Activated naive CD8-positive, alpha-beta T cell treated with anti-CD3 and anti-CD28 coated beads, Interleukin-2, amount 50 U/mL, for 16 hours (primary cell): ENCODE measurements at places on chromosomes 11 and 22.

DNA sequence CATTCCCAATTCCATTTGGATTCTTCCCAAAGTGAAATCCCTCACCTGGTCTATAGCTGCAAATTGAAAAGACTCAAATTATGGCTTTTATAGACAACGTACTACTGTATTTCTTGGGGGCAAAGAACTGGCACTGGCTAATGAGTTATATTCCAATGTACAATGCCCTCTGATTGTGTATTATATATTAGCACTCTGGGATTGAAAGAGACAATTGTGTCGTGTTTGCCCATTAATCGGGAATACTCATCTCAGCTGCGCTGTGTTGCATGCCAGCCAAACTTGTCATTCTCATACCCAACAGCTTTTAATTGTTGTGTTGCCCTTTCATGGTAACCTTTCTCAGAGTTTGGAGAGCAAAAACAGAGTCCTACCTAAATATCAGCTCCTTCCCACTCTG is 55.0 kb upstream of the ZBTB44 start:
- no peak for DNase-seq

GRCh38 chr22:48750826-48751440 is 1076.7 kb downstream of the BRD1 start:
- no peak for DNase-seq

DNA sequence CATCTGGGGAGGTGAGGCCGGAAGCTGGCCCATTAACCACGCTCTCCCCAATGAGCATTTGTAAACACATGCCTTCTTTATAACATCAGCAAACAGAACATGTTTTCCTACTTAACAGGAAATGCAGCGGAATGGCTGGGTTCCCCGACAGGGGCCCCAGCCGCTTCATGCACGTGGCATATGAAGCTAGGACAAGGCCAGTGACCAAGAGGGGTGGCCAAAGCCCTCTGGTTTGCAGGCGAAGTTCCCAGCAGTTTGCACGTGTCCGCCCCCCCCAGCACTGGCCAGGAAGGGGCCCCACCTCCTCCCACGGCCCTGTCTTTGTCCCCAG is 38.7 kb upstream of the LINC01488 start:
- no peak for DNase-seq

DNA sequence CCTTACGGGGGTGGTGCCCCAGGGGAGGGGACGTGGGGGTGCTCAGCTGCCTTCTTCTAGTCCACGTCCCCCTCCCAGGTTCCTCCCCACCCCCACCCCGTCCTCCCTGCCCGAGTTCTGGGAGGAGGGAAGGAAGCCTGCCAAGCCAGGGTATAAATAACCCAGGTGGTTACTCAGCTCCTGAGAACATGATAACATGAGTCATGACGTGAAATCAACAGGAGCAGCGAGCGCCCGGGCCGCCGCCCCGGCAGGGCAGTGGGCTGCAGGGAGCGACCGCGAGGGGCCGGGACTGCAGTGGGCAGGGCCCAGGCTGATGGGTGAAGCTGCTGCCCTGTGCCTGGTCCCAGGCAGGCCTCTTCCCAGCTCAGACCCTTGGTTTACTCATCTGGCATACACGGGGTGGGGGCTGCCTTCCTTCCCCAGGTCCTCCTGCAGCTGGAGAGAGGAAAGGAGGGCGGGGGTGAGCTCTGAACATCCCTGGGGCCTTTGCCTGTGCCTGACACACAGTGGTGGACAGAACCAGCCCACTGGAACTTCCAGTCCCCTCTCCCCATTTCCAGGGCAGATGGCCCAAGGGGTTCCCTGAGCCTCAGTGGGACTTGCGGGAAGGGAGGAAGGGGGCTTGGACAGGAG is 8.8 kb upstream of the PDGFB start:
- no peak for DNase-seq

- DNase-seq: no peak
These were observed 66.7 kb downstream of the RAB30 start for GRCh38 chr11:83004746-83005556.

DNA sequence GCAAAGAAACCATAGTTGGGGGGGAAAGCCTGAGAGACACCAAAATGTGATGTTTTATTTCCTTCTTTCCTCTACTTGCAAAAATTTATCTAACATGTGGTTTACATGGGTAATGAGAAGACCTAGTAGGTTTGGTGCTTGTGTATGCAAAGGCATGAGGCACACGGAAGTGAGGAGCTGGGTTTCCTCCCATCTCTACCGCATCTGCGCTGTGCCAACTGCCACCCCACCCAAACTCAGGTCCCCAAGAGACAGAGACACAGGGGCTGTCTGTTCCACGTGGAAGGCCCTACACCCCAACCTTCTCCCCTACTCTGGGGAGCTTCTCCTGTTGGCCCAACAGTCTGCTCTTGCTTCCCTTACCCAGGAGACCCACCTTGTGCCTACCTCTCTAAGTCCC is 4.8 kb downstream of the RTL6 start:
- DNase-seq: no peak

GRCh38 chr11:73187854-73188253 is 30.2 kb upstream of the P2RY2 start:
- DNase-seq: no peak

DNA sequence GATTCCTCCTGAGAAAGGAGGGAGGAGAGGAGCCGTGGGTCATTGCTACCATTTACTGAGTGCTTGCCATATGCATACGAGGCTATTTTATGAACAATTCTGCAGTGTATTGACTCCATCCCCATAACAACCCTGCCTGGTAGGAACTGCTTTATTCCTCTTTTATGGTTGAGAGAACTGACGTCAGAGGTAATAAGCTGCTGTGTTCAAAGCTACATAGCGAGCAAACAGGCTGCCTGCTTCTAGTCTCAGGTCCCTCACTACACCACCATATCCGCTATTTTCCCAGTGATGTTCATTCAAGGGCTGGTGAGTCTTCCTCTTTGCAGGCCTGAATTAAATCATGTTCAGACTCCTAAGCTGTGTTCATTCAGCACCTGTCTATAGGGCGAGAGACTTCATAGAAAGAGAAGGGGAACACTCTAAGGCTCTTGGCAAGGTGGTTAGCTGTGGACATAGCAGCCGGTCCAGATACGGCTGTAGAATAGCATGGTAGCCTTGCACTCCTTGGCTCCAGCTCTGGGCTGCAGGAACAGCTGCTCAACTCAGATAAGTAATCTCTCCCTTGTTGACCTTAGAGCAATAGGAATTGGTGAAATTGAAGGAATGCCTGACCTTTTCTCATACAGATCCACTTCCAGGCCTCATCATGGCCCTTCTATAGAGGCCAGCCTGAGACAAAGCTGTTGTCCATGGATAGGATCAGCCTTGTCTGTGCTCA is 82.6 kb downstream of the MICAL2 start:
- no peak for DNase-seq

GRCh38 chr11:128240546-128240945 is 346.8 kb downstream of the ETS1 start:
- no peak for DNase-seq

DNA sequence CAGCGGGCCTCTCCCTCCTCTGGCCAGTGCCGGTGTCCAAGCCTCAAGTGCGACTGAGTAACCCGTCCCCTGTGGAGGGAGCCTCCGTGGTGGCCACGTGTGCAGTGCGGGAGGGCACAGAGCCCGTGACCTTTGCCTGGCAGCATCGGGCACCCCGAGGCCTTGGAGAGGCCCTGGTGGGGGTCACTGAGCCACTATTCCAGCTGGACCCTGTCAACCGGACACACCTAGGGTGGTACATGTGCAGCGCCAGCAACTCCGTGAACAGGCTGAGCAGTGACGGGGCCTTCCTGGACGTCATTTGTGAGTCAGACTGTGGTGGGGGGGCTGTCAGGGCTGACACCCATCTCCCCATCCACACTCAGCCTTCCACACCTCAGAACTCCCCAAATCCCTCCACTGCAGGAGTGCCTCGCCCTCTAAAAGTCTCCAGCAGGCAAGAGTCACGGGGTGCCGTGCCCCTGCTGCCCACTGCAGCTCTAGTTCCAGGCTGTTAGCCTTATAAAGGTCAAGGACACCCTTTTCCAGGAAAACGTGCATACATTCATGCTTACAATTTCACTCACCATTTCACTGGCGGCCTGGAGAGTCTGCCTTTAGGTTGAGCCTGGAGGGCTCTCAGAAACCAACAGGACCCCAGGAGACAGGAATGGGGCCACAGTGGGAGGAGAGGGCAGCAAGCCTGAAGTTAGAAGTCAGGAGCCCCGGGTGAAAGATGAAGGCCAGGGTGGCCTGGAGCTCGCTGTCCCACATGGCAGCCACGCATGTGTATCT is 2.6 kb downstream of the VSIG10L2 start:
- no peak for DNase-seq

GRCh38 chr11:134151083-134151747 is 72.6 kb downstream of the NCAPD3 start:
- no peak for DNase-seq

GRCh38 chr11:58142761-58143160 is 17.4 kb upstream of the OR9I1 start:
- DNase-seq: no peak

GRCh38 chr11:117855186-117855845 is 21.1 kb downstream of the FXYD6 start:
- no peak for DNase-seq

GRCh38 chr11:25943777-25944661 is 387.9 kb upstream of the ANO3 start:
- no peak for DNase-seq

DNA sequence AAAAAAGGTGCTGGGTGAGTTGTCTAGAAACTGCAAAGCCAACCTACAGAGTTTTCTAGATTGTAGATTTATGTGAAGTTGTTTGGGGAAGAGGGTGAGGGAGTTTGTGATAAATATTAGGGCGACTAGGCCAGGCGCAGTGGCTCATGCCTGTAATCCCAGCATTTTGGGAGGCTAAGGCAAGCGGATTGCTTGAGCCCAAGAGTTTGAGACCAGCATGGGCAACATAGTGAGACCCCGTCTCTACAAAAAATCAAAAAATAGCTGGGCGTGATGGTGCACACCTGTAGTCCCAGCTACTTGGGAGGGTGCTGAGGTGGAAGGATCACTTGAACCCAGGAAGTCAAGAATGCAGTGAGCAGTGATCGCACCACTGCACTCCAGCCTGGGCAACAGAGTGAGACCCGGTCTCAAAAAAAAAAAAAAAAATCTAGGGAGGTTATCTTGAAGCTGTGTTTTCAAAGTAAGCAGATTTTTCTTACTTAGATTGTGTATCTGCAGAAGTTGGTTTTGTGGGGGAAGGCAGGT is 844 bp downstream of the APOL6 start:
- DNase-seq: no peak

DNA sequence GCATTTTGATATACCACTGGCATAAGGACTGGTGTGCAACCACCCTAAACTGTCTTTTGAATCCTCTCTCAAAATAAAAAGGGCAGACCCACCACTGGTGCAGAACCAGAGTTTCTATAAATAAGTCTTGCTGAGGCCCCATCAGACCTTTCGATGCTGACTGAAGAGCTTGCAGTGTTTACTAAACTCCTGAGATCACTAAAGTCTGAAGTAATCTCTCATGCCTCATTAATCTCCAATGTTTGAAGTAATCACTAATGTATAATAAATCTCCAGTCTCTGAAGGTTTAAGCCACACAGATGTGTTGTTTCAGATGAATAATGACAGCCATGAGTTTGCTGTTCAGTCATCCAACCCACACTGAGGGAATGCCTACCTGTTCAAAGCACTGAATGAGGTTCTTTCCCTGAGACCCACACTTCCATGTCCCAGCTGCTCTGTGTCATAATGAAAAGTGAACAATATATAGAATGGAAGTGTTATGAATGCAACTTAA is 50.6 kb upstream of the DEUP1 start:
- DNase-seq: no peak

GRCh38 chr11:65862191-65862735 is 2.0 kb downstream of the MUS81 start:
- DNase-seq: no peak

DNA sequence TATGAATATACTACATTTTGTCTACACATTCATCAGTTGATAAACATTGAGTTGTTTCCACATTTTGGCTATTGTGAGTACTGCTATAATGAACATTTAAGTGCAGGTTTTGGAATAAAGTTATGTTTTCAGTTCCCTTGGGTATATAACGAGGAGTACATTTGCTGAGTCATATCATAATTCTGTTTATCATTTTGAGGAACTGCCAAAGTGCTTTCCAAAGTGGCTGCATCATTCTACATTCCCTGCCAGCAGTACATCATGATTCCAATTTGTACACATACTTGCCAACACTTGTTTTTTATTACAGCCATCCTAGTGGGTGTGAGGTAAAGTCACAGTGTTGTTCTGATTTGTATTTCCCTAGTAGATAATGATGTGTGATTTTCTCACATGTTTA is 1458.6 kb upstream of the TENM4 start:
- DNase-seq: no peak

- no peak for DNase-seq
These were observed 8.8 kb downstream of the ASPHD2 start for GRCh38 chr22:26437694-26438392.

DNA sequence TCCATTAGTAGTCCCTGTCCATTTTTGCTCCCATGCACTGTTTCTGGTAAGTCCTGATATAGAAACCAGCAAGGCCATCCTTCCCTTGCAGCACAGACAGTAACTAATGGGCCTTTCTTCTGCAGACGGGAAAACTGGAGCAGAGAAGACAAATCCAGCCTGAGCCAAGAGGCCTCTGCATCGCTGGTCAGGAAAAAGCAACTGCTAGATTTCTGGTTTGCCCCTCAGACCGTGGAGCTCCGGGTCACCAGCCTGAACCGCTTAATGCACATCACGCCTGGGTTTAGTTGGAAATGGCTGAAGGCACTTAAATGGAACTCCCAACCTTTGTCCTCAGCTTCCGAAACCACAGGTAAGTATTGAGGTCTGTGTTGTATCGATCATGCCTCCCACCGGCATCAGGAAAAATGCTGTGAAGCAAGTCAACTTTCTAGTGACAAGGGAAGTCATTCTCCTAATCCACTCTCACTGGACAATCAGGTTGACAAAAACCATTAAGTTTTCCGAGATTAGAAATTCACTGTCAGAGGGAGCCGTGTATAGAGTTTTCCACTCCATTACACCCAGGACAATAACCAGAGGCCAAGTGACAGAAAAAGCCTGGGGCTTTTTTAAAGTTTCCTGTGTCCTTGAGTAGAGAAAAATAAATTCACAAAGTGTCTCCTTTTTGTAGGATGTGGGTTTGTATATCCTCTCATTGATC is 14.8 kb upstream of the LMO2 start:
- DNase-seq: no peak

DNA sequence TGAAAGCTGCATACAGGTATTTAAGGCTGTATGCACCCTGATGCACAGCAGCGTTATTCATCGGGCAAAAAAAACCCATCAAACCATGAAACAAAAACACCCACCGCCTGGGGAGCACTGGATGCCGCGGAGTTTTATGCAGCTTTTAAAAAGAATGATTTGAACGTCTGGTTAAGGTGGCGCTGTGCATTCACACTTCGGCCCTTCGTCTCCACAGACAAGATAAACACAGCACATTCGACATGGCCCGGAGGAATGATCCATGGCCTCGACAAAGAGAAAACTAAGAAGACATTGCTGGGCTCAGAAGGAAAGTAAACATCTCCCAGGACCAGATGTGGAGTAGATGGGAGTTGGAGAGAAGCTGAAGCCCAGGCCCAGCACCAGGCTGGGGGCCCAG is 40.8 kb upstream of the GAL start:
- no peak for DNase-seq

GRCh38 chr11:1989953-1990352 is 7.7 kb downstream of the H19 start:
- DNase-seq: no peak
